Mesothelial cell of epicardium (in vitro differentiated cells): ENCODE measurements at places on chromosomes 4 and X.

DNA sequence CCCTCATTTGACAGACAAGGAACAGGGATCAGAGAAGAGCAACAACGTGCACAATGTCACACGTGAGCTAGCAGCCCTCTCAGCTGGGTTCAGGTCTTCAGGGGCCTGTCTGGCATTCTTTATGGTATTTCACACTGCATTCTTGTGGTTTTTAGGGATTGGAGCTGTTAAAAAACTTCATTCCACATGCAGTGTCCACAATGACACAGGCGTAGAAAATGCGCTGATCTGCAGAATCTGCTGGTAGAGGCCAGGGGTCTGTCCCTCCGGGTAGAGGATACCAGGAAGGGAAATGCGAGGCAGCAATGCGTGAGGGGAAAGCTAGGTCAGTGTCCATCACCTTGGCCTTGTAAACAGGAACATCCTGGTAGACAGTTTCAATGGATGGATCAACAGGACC, 36.6 kb downstream of the MAP7D3 start:
- H3K36me3 ChIP-seq, result peaks cover 15% of the 10 kb centered on the region
- H3K27ac ChIP-seq, result peak overlapping the region; percentile 54
- peaks cover 6% of the 10 kb centered on the region for H3K4me1 ChIP-seq

- DNase-seq, result no peak
- no peaks in the 10 kb centered on the region for H3K36me3 ChIP-seq
- peaks cover 3% of the 10 kb centered on the region for H3K27me3 ChIP-seq
- H3K4me1 ChIP-seq, result no peaks in the 10 kb centered on the region
These were observed 8.9 kb upstream of the ADGRG4 start for GRCh38 chrX:136291824-136292223.

GRCh38 chr4:60619531-60620305, 580.4 kb upstream of the ADGRL3 start:
- H3K27ac ChIP-seq, result peak overlapping the region; percentile 63
- H3K27me3 ChIP-seq, result no peaks in the 10 kb centered on the region
- H3K36me3 ChIP-seq, result peaks cover 6% of the 10 kb centered on the region
- no peak overlapping the region for H3K4me3 ChIP-seq
- peaks cover 19% of the 10 kb centered on the region for H3K4me1 ChIP-seq

DNA sequence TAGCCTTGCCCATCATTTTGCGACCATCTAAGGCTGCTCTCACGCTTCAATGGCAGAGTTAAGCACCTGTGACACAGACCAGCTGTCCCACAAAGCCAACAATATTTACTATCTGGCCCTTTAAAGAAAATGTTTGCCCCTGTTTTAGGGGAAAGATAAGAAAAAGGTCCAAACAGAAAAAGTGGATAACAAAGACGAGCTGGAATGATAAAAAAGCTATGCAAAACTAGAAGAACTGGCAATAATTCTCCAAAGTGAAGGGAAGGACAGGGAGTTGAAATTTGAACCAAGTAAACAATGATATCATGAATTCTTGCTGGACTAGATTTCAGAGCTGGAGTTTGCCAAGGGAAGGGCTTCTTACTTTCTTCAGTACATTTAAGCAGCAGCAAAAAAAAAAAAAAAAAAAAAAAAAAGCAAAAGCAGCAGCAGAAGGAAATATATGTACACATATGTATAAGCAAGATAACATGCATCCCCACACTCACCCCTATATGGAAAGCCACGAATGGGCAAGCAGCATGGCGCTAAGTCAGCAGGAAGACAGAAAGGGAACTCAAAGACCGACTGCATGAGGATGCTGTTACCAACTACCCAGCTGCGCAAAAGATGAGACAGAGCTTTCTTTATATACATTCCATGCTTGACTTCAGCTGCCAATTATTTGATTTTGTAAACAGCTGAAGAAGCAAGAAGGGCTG, 12.5 kb downstream of the TRAPPC2 start:
- no peaks in the 10 kb centered on the region for H3K27me3 ChIP-seq
- peaks cover 19% of the 10 kb centered on the region for H3K36me3 ChIP-seq
- peak overlapping the region; percentile 88 for H3K27ac ChIP-seq
- no peak for DNase-seq
- H3K4me1 ChIP-seq, result peaks cover 21% of the 10 kb centered on the region

- H3K4me3 ChIP-seq, result no peak overlapping the region
- H3K4me1 ChIP-seq, result peaks cover 5% of the 10 kb centered on the region
- no peaks in the 10 kb centered on the region for H3K27me3 ChIP-seq
- peaks cover 3% of the 10 kb centered on the region for H3K36me3 ChIP-seq
These were observed 1420.5 kb downstream of the PCDH7 start for GRCh38 chr4:32140636-32141035.

- no peaks in the 10 kb centered on the region for H3K4me1 ChIP-seq
- H3K27me3 ChIP-seq, result no peaks in the 10 kb centered on the region
- no peak overlapping the region for H3K4me3 ChIP-seq
- H3K27ac ChIP-seq, result no peak overlapping the region
- DNase-seq, result no peak
These were observed 56.0 kb downstream of the RAI2 start for GRCh38 chrX:17805120-17805519.

GRCh38 chrX:8971116-8971515, 62.8 kb downstream of the FAM9B start:
- DNase-seq, result no peak
- no peak overlapping the region for H3K27ac ChIP-seq
- H3K27me3 ChIP-seq, result no peaks in the 10 kb centered on the region
- no peaks in the 10 kb centered on the region for H3K36me3 ChIP-seq

- H3K36me3 ChIP-seq, result no peaks in the 10 kb centered on the region
- peaks cover 53% of the 10 kb centered on the region for H3K4me1 ChIP-seq
- DNase-seq, result no peak
- H3K27ac ChIP-seq, result peak overlapping the region; percentile 77
- no peaks in the 10 kb centered on the region for H3K27me3 ChIP-seq
These were observed 102.6 kb downstream of the PHEX start for GRCh38 chrX:22134681-22135080.

DNA sequence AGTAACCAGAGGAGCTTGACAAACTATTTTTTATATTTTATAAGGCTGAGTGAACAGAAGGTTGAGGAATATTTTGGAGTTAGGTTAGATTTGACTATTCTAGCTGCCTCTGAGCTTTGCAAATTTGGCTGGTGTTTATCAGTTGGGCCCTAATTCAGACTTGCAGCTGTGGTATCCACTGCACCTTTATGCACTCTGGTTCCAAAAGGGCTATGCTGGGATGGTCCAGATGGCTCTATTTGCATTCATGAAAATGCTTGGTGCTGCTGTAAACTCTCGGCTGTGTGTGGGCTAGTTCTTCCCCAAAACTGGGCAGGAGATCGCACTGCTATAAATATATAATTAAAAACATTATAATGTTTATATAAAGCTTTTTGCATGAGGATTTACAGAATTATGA, 106.3 kb downstream of the REPS2 start:
- peaks cover 13% of the 10 kb centered on the region for H3K4me1 ChIP-seq
- DNase-seq, result no peak
- no peak overlapping the region for H3K27ac ChIP-seq
- no peaks in the 10 kb centered on the region for H3K36me3 ChIP-seq
- H3K27me3 ChIP-seq, result peaks cover 7% of the 10 kb centered on the region

- no peaks in the 10 kb centered on the region for H3K4me1 ChIP-seq
- no peaks in the 10 kb centered on the region for H3K27me3 ChIP-seq
- H3K27ac ChIP-seq, result no peak overlapping the region
- H3K36me3 ChIP-seq, result no peaks in the 10 kb centered on the region
These were observed 44.7 kb upstream of the ACSL4 start for GRCh38 chrX:109777749-109778148.

DNA sequence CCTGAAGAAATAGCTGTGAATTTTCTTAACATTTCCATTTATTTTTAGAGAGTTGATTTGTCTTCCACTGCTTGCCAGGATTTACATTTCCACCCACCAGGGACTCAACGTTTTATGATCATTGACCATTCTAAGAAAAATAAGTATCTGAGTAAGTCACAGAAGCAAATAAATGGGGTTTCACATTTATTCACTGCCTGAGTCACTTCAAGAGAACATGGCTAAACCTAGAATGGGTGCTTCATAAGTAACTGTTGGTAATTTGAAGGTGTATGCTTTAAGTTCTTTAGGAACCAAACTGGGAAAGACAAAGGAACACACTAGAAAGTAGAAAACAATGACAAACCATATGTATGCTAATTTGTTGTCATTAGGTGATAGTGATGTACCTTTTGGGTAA, 43.2 kb upstream of the GRIA3 start:
- no peak for DNase-seq
- H3K27me3 ChIP-seq, result no peaks in the 10 kb centered on the region
- no peaks in the 10 kb centered on the region for H3K36me3 ChIP-seq
- no peak overlapping the region for H3K27ac ChIP-seq

GRCh38 chr4:77994194-77994721, 62.9 kb upstream of the FRAS1 start:
- H3K4me3 ChIP-seq, result no peak overlapping the region
- peaks cover 3% of the 10 kb centered on the region for H3K27me3 ChIP-seq
- DNase-seq, result no peak
- H3K27ac ChIP-seq, result no peak overlapping the region
- H3K4me1 ChIP-seq, result peaks cover 10% of the 10 kb centered on the region

DNA sequence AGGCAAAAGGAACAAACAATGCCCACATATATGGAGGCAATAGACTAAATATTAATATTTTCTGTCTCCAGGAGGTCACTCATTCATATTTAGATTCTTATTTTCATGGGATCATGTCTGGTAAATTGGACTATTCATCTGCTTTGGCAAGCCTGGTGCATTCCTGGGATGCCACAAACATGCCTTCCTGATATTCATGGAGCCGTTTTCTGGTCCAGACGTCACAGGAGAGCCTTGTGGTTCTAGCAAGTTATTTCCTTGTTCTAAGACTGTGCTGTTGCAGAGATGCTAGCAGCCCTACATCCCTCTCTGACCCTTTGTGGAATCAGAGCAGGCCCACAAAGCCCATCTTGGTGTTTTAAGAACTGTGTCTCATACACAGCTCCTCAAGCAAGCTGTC, 16.1 kb upstream of the EXOSC9 start:
- H3K4me1 ChIP-seq, result no peaks in the 10 kb centered on the region
- H3K36me3 ChIP-seq, result no peaks in the 10 kb centered on the region
- no peak for DNase-seq
- H3K4me3 ChIP-seq, result no peak overlapping the region
- H3K27me3 ChIP-seq, result peaks cover 62% of the 10 kb centered on the region
- H3K27ac ChIP-seq, result no peak overlapping the region
